ENCODE measurements at places on chromosomes 7 and 10. TPM values are rescaled to one million over a fixed set of nuclear protein-coding genes. Genes with fewer than 3 reads are reported as not detected.

Gene RADIL
- not detected for polyA plus RNA-seq

Gene OPALIN
- polyA plus RNA-seq = not detected

Gene TFPI2
- 0.52 TPM for polyA plus RNA-seq

DNA sequence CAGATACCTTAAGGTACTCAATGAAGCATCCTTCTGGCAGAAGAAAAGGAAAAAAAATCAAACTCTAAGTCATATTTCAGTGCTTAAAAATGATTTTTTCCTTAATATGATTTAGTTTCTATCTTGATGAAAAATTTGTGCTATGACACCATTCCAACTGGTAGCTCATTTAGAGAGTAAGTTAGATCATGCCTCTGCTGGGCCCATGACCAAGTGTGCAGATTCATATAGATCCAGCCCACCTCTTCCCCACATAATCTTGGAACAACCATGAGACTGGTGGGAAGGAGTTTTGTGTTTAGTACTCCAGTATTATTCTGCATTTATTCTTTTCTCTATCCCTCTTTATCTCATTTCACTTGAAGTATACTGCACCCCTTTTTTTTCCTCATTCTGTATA lies 908.3 kb downstream of the KCNMA1 start:
- no peak for DNase-seq
- H3K27me3 ChIP-seq = no peaks in the 10 kb centered on the region
- no peaks in the 10 kb centered on the region for H3K4me1 ChIP-seq
- H3K4me3 ChIP-seq = no peak overlapping the region
- H3K36me3 ChIP-seq = no peaks in the 10 kb centered on the region

GRCh38 chr7:42106562-42106961 lies 130.4 kb downstream of the GLI3 start:
- H3K4me1 ChIP-seq = no peaks in the 10 kb centered on the region
- DNase-seq = no peak
- H3K36me3 ChIP-seq = no peaks in the 10 kb centered on the region
- no peak overlapping the region for H3K27ac ChIP-seq
- no peaks in the 10 kb centered on the region for H3K27me3 ChIP-seq

DNA sequence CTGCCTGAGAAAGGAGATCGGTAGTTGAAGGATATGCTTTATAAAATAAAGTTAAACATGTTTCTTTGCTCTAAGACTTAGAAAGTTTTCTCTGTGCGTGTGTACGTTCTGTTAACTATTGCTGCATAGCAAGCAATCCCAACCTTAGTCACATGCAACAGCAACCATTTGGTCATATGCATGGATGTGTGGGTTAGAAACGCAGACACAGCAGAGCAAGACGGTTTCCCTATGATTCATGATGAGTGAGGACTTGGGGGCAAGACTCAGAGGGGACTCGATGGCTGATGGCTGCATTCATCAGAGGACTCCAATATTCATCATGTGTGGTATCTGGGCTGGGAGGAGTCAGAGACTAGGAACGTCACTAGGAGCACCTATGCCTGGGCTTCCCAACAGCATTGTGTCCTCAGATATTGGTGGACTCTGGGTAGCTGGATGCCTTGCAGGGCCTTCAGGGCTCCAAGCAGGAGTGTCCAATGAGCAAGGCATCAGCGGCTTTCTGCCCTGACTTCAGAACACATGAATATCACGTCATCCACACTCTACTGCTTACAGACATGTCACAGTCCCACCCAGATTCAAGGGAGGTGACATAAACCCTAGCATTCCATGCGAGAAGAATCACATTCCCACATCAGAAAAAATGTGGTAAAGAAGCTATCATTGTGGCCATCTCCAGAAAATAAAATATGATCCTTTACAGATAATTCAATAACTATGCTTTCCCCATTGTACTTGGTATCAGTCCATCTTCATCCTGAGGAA lies 731.2 kb downstream of the TNS3 start:
- H3K36me3 ChIP-seq = no peaks in the 10 kb centered on the region
- no peak for DNase-seq
- no peak overlapping the region for H3K4me3 ChIP-seq
- H3K27ac ChIP-seq = no peak overlapping the region
- H3K27me3 ChIP-seq = no peaks in the 10 kb centered on the region

GRCh38 chr7:134697205-134697886 lies 50.7 kb downstream of the BPGM start:
- peaks cover 2% of the 10 kb centered on the region for H3K27me3 ChIP-seq
- H3K27ac ChIP-seq = no peak overlapping the region
- no peak overlapping the region for H3K4me3 ChIP-seq

DNA sequence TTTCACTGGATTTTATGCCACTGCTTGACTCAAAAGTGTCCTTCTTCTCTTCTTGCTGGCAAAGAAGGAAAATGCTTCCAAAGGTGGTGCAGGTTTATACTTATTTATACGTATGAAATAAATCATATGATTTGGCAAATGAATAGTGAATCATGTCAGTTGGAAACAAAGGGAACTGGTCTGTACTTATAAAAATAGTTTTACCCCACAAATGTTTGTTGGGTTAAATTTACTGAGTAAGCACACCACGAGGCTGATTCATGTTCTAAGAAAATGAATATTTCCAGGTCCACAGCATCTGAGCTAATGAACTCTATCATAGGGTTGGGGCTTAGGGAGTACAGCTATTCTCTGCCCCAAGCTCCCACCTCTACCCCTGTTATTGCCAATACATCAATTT lies 232.2 kb downstream of the TRIL start:
- H3K4me1 ChIP-seq = no peaks in the 10 kb centered on the region
- H3K27me3 ChIP-seq = no peaks in the 10 kb centered on the region
- H3K36me3 ChIP-seq = no peaks in the 10 kb centered on the region
- no peak overlapping the region for H3K4me3 ChIP-seq
- H3K27ac ChIP-seq = no peak overlapping the region

DNA sequence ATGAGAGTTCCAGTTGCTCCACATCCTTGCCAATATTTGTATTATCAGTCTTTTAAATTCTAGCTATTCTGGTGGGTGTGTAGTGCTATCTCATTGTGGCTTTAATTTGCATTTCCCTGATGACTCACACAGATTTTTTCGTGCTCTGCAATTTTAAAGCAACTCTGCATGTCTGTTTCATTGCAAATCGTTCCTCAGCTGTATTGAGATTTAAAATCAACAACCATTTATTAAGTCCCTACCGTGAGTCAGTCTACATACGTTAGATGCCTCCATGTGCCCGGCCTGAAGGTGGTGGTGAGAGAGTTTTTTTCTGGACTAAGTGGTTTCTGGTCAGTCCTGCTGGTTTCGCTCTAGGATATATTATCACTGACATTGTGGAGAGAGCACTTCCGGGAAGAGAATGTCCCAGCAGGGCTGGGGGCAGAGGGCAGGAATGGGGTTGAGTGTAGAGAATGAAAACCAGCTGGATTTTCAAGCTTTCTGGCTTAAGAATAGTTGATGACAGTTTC lies 8.4 kb upstream of the HYCC1 start:
- H3K27ac ChIP-seq = no peak overlapping the region
- no peak overlapping the region for H3K4me3 ChIP-seq
- no peak for DNase-seq
- no peaks in the 10 kb centered on the region for H3K27me3 ChIP-seq

DNA sequence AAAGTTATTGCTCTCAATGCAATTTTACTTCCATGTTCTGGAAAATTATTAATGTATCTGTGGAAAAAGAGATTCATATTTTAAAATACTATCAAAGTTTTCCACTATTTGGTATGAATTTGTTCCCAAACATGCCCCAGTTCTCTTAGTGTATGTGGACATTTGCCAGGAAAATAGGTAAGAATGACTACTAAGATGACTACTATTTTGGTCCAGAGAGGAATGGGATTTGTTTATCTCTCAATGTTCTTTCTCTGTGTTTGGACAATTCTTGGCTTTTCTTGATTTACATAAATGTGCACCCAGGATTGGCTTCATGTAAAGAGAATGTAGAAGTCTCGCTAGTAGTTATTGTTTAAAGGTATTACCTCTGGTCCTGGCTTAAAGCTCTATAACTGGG lies 60.3 kb upstream of the POT1 start:
- no peak overlapping the region for H3K4me3 ChIP-seq
- no peaks in the 10 kb centered on the region for H3K27me3 ChIP-seq
- H3K27ac ChIP-seq = no peak overlapping the region
- no peak for DNase-seq

Measured in GM12878 (cell line).